ENCODE measurements at places on chromosomes 11 and 22.
A peak's percentile ranks its signal among the peaks of the same experiment; 100 is the strongest.

DNA sequence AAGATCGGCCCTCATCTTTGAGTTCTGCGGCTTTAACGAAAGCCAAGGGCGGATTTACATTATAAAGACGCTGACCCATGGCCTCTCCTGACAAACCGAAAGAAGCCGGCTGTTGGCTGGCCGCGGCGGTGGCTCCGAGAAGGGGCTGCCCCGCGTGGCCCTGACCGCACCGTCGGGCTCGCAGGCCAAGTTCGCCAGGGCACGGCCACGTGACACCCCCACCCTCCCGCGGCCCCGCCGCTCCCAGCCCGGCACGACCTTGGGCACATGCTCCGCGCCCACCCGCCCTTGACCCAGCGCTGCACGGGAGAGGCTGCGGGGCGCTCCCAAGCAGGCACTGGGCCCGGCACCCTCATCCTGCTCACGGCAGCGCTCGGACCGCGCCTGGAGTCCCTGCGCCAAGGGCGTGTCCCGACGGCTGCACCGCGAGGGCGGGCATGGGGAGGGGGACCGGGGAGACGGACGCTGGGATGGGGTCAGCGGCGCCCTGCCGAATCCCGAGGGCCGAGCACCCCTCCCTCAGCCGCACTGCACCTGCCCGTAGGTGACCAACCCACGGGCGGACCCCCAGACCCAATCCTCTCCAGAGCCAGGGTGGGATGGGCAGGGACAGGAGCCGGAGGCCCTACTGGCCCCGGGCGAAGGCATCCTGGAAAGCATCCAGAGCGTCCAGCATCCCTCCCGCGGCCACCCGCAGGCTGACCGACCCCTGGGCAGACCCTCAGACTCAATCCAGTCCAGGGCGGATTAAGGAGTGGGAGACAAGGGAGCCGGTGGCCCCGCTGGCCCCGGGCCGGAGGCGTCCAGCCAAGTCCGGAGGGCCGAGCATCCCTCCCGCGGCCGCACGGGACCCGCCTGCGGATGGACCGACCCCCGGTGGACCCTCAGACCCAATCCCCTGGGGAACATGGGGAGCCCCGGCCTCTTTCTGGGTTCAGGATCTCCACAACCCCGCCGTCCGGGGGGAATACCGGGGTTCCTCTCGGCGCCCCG is 759 bp downstream of the CPT1A start:
- no peak for DNase-seq

DNA sequence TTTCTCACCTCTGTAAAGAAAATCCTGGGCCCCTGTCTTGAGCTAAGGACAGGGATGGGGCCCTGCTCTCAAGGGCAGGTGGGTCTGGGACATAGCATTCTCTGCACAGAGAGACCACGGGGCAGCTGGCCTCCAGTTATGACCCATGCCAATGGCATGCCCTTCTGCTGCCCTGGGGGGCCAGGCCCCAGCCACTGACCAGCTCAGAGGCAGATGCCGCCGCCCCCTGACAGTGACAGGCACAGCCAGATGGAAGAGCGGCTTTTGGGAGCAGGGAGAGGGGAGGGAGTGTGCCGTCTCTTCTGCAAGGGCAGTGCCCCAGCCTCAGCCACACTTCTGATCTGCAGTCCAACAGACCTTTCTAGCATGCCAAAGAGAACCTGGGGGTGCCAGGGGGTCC is 114.8 kb upstream of the NAV2 start:
- no peak for DNase-seq

- peak; percentile 87 for DNase-seq
Measured at GRCh38 chr22:23204541-23205157, 24.3 kb downstream of the BCR start.

DNA sequence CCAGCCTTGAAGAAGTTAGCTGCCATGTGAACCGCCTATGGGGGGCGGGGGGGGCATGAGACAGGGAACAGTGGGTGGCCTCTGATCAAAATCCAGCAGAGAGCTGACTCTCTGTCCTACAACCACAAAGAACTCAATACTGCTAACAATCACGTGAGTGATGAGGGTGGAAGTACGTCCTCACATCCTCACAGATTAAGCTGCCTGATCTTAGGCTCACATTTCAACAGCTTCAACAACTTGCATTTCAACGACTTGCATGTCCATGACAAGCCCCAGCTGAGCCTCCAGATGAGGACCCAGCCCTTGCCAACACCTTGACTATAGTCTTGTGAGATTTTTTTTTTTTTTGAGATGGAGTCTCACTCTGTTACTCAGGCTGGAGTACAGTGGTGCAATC is 51.6 kb downstream of the CLMP start:
- no peak for DNase-seq

DNA sequence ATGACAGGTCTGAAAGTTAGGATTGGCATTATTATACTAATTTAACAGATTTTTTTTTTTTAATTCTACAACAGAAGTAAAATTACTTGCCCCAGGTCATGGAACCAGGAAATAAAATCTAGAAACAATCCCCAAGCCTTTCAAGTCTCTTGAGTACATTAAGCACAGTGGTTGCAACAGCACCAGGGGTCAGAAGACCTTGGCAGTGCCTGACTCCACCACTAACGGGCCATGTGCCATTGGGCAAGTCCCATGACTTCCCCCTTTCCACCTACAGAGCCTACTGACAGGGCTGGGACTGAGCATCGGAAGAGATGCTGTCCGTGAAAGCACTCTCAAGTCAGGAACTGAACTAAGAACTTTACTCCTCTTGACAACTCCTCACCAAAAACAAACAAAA is 98.6 kb upstream of the AKIP1 start:
- DNase-seq, result no peak

- no peak for DNase-seq
Measured at GRCh38 chr11:64018310-64018709, 17.4 kb upstream of the FLRT1 start.

GRCh38 chr11:68684385-68685356 is at the start of gene GAL:
TSS of gene GAL (plus strand) at chr11:68684544. CDS start at chr11:68684924, 380 bp downstream.
- no peak for DNase-seq

- no peak for DNase-seq
Measured at GRCh38 chr11:3896644-3897043, 41.2 kb downstream of the STIM1 start.

GRCh38 chr11:9397746-9398680 is 13.6 kb downstream of the IPO7 start:
- DNase-seq, result no peak

DNA sequence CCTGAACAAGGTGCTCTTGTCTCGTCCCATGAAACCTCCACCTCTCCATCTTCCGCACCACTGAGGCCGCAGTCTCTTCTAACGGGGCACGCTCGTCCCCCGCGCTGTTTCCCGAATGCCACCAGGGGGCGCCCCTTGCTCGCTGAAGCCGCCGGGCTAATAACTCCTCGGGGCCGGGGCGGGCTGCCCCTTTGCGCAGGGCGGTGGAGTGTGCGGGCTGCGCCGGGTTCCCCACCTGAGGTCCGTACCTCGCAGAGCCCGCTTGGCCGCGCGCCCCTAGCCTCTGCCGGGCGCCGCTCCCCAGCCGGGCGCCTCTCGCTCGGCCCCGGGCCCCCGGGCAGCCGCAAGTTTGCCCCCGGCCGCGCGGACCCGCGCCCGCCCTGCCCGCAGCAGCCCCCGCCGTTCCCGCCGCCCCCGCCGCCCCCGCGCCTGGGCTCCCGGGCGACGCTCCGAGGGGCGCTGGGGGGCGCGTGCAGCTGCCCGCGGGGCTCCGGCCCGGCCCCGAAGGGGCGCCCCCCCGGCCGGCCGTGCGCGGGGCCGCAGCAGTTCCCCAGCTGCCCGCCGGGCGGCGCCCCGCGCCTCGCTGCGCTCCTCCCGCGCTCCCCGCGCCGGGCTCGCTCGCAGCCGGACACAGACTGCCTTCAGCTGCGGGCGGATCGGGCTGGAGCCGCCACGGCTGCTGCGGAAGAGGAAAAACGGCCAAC is at the start of gene GRIK4:
TSS of gene GRIK4 (plus strand) at position 633 of the 704 bp plus-strand sequence. CDS start 148,571 bp downstream, outside the sequence.
- DNase-seq, result peak; percentile 77

- DNase-seq, result no peak
Measured at GRCh38 chr11:117547195-117547850, 219.7 kb downstream of the CEP164 start.

GRCh38 chr11:99370549-99371216 is 349.9 kb downstream of the CNTN5 start:
- peak; percentile 71 for DNase-seq

- DNase-seq, result no peak
Measured at GRCh38 chr11:118921121-118921928, 4.4 kb downstream of the BCL9L start.

DNA sequence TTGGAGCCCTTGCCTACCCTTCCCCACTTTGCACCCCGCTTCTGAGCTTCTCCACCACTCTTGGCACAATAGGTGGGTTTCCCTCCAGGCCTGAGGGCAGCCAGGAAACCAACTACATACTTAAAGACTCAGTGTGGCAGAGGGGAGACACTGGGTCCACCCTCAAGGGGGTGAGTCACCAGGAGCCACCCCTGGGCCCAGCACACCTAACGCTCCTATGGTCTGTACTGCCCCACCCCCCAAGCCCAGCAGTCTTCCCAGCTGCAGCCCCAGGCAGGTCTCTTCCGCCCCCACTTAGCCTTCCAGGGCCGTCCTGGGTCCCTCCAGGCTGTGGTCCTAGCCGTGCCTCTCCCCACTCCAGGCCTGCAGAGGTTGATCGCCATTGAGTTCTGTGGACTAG is 3.2 kb upstream of the TMPRSS13 start:
- no peak for DNase-seq

- DNase-seq, result no peak
Measured at GRCh38 chr11:104908186-104908531, 9.9 kb upstream of the CASP12 start.

- no peak for DNase-seq
Measured at GRCh38 chr11:60972182-60973030, 926 bp downstream of the CD6 start.

- DNase-seq, result no peak
Measured at GRCh38 chr11:10673501-10674062, 20.0 kb downstream of the IRAG1 start.

- DNase-seq, result no peak
Measured at GRCh38 chr11:118290923-118291322, 13.6 kb upstream of the CD3E start.

- no peak for DNase-seq
Measured at GRCh38 chr11:7555052-7555699, 41.4 kb downstream of the PPFIBP2 start.

- no peak for DNase-seq
Measured at GRCh38 chr11:35133656-35134055, 5.3 kb upstream of the CD44 start.

DNA sequence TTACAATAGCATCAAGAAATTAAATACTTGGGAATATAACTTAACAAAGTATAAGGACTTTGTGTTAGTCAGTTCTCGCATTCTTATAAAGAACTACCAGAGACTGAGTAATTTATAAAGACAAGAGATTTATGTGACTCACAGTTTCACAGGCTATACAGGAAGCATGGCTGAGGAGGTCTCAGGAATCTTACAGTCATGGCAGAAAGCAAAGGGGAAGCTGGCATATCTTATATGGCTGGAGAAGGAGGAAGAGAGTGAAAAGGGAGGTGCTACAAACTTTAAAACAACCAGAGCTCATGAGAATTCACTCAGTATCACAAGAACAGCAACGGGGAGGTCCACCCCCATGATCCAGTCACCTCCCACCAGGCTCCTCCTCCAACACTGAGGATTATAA is 32.0 kb upstream of the CCDC134 start:
- DNase-seq, result no peak

GRCh38 chr11:123316003-123316402 is 114.1 kb upstream of the GRAMD1B start:
- DNase-seq, result no peak

- DNase-seq, result no peak
Measured at GRCh38 chr11:111026241-111026640, 219.3 kb upstream of the POU2AF2 start.

DNA sequence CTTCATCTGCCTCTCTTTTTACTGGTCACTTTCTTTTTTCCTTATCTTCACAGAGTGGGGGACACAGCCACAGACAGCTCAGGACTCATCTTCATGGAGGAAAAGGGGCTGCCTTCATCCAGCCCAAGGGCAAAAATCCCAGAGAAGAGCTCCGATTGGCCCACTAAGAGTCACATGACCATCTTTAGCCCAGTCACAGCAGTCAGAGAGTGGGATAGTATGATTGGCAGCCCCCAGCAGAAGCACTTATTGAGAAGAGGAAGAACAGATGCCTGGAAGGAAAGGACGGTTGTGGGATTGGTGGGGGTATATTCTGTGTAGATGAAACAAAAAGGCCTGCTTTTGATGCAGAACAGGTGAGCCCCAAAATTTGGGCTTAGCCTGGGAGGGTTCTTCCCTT is 77.8 kb downstream of the MN1 start:
- no peak for DNase-seq

DNA sequence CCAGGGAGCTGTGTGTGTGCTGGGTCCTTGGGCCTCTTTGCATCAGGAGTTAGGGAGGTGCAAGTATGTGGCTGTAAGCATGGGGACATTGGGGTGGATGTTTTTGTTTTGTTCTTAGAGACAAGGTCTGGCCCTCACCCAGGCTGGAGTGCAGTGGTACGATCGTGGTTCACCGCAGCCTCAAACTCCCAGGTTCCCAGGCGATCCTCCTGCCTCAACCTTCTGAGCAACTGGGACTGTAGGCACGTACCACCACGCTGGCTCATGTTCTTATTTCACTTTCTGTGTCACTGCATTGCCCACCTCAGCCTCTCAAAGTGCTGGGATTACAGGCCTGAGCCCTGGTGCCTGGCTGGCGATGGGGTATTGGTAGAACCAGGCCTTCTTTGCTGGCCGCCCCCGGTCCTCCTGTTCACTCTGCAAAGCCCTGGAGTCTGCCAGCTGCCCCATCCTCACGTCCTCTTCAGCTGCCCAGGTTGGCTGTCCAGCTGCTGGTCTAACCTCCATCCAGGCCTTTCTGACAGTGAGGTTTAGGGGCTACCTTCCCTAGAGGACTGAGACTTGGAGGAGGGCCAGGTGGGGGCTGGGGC is 851 bp upstream of the GRAMD4 start:
- no peak for DNase-seq

GRCh38 chr22:39500101-39500500 is 2.0 kb upstream of the MIEF1 start:
- no peak for DNase-seq

GRCh38 chr22:27878541-27878940 is 40.5 kb downstream of the PITPNB start:
- no peak for DNase-seq

GRCh38 chr11:111944139-111944538 is 7.0 kb downstream of the DIXDC1 start:
- no peak for DNase-seq

GRCh38 chr11:12724301-12725054 is 50.3 kb downstream of the TEAD1 start:
- DNase-seq, result peak; percentile 97

DNA sequence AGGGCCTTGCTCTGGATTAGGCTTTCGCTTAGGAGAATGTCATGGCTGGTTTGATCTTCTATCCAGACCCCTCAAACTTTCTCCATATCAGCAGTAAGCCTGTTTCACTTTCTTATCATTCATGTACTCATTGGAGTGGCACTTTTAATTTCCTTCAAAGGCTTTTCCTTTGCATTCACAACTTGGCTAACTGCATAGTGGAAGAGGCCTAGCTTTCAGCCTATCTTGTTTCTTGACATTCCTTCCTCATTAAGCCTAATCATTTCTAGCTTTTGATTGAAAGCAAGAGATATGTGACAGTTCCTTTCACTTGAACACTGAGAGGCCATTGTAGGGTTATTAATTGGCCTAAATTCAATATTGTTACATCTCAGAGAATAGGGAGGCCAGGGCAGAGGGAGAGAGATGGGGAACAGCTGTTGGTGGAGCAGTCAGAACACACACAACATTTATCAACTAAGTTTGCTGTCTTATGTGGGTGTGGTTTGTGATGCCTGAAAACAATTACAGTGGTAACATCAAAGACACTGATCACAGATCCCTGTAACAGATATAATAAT is 37.7 kb upstream of the APOBEC3A start:
- DNase-seq, result no peak

- DNase-seq, result no peak
Measured at GRCh38 chr22:35634943-35635540, 13.2 kb upstream of the APOL6 start.

GRCh38 chr11:56783448-56784041 is 35.0 kb upstream of the OR9G4 start:
- peak; percentile 70 for DNase-seq
